ENCODE measurements at places on chromosomes 11 and 22.

DNA sequence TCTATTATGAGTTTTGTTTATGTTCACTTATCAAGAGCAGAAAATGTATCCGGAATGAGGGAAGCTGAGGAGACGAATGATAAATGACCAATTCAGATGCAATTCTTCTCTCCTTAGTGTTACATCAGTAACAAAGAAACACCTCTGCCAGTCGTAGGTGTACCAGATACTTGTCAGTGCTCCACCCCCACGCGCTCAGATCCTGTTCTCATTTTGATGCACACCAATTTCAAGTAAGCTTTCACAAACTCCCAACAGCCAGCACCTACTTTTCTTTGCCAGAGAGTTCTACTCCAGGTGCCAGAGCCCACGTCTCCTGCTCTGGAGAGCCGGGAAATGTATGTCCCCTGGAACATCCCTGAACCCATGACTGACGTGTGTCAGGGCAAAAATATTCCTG, 43.7 kb downstream of the OR8B12 start:
- no peak for DNase-seq

GRCh38 chr11:113308601-113309000, 5.8 kb upstream of the TTC12 start:
- DNase-seq: no peak

- no peak for DNase-seq
Observed at GRCh38 chr11:117701781-117702180, 95.2 kb downstream of the DSCAML1 start.

GRCh38 chr22:19846620-19847344, 7.9 kb downstream of the GNB1L start:
- DNase-seq: no peak

DNA sequence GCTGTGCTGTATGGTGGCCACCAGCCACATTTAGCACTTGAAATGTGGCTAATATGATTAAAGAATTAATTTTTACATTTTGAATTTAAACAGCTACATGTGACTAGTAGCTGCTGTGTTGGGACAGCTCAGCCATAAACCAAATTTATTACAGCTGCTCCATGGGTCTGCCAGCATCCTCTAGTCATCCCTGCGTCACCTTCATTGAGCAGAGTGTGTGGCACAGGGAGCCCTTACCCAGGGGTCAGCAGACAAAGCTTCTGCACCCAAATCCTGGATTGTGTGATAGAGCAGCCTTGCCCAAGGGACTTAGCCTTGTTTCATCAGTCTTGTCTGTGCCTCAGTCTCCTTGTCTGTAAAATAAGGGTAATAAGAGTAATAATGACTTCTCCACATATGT, 19.4 kb upstream of the ACCSL start:
- DNase-seq: no peak

DNA sequence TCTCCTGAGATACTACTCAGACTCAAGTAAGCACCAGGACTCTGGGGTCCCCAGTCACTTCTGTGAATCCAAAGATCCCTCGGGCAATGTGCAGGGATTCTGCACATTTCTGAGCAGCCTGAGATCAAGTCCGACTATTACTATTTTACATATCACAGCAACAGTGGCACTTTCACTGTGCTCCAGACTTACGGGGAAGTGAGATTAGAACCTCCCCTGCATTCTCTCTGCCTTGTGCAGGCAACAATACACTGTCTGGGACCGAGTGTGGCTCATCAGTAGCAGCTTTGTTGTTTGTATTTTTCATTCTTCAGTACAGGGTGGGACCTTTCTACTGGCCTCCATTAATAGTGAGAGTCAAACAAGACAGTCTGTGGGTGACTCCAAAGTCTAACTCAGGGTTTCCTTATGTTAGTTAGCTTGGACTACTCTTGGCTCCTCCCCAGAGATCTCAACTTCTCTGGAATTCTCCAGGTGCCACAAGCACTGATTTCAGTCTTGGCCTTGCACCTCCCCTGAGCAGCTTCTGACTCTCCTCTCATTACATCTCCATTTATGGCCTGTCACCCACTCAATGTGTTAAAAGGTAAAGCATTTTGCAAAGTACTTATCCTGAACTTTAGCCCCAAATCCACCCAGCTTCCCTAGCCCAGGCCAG, 76.2 kb upstream of the TOP3B start:
- no peak for DNase-seq

DNA sequence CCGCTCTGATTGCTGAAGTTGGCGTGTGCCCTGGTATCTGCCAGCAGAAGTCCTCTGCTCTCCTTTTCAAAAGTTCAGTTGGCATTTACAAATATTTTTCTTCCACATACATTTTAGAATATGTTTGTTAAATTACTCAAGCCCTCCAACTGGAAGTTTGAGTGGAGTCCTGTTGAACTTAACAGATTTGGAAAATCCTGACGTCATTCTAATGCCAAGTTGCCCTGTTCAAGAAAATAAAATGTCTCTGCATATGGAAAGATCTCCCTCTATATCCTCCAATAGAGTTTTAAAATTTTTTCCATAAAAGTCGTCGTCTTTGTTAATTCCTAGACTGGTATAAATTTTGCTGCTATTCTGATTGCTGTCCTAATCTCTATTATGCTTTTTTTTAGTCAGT, 3.3 kb downstream of the KCNQ1OT1 start:
- no peak for DNase-seq

- no peak for DNase-seq
Observed at GRCh38 chr11:7077101-7077500, 11.7 kb upstream of the RBMXL2 start.

GRCh38 chr11:100515087-100515486, 172.0 kb upstream of the ARHGAP42 start:
- DNase-seq: no peak

DNA sequence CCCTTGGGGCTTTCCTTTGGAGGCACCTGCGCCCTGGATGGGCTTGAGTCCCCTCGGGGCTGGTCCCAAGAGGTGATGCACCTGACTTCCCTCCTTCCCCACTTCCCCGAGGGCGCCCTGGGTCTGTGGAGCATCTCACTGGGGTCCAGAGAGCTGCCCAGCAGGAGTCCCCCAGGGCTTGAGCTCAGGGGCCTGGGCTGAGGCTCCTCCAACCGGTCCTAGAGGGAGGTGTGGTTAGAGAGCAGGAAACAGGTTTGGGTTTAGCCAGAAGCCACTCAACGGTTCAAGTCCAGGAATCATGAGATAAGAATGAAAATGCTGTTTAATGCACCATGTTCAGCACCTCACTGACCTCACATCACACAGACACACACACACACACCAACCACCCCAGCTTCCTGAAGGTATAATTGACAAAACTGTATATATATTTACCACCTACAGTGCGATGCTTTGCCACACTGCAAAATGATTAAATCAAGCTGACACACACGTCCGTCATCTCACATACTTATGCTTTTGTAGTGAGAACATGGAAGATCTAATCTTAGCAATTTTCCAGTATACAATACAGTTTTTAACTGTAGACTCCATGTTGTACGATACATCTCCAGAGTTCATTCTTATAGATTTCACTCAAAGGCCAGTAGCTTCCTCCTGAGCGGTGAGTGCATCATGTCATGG, 628 bp upstream of the IGLL1 start:
- DNase-seq: no peak

GRCh38 chr11:115611343-115611742, 107.1 kb upstream of the CADM1 start:
- no peak for DNase-seq

- DNase-seq: no peak
Observed at GRCh38 chr11:70526116-70527045, 128.1 kb downstream of the CTTN start.

DNA sequence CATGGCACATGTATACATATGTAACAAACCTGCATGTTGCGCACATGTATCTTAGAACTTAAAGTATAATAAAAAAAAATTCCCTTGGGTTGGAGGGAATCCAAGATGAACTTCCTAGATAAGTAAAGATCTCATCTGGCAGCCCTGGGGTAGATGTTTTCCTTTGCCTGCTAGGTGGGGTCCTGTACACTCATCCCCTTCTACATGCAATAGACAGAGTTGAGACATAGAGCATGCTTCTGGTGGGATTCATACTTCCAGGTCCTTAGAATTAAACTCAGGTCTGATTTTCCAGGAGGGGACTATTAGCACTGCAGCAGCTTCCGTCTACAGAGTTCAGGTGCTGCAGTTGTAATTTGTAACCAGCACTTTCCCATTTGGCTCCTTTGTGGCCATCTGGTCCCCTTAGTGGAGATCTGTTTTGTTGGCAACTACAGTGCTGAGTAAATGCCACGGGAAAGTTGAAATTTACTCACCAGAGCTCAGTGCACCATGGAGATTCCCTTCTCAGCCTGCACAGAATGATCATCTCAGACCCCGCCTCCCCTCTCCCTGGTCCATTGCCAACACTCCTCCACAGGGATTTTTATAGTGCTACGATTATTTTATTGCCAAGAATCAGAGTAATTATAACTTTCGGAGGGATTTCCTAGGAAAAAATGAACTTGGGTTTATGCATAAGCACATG, 220.1 kb upstream of the E2F8 start:
- no peak for DNase-seq

DNA sequence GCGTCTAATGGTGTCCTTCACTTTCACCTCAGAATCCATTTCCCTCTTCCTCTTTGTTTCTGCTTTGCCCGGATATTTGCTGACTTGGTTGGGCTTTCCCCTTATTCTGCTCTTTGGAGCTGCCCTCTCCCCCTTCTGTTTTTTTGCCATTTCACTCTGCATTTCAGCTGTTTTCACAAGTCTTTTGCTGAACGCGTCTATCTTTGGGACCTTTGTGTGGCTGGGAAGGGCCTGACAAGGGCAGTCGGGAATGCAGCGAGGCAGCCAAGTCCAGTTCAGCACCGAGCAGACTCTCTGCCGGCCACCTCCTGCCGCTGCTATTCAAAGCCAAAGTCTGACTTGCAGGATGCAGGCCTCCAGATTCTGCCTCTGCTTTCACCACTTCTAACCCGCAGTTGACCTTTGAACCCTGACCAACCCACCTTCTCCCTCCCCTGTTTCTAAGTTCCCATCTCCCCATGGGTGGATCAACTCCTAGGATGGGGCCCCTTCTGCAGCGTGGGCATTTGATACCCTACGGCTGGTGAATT, 38.2 kb downstream of the FEZ1 start:
- DNase-seq: no peak

DNA sequence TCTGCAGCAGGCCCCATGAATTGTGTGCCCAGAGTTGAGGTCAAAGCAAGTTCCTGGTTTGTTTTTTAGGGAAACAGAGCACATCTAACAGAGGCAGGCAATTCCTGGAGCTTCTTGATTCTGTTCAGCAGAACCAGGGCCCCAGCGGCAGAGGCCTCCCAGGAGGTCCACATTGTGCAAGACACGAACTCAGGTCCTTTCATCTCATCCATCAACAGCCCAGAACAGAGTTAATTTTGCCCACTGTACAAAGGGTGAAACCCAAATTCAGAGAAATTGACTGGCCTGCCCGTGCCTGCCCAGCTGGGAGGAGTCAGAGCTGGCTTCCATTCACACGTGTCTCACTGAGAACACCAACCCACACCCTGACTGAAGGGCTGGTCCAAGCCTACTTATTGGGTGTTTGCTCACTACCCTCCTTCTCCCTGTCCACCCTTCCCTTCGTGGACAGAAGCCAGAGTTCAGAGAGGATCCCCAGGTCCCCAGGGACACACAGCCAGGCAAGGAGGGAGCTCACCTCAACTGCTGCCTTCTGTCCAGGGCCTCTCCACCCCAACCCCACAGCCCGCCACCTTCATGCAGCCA, 607.1 kb downstream of the TBC1D22A start:
- no peak for DNase-seq

GRCh38 chr22:42074132-42074811, at the start of gene PHETA2:
PHETA2 (plus strand) TSS chr22:42074248; CDS start chr22:42077294, 3,046 bp downstream.
- peak; percentile 21 for DNase-seq

DNA sequence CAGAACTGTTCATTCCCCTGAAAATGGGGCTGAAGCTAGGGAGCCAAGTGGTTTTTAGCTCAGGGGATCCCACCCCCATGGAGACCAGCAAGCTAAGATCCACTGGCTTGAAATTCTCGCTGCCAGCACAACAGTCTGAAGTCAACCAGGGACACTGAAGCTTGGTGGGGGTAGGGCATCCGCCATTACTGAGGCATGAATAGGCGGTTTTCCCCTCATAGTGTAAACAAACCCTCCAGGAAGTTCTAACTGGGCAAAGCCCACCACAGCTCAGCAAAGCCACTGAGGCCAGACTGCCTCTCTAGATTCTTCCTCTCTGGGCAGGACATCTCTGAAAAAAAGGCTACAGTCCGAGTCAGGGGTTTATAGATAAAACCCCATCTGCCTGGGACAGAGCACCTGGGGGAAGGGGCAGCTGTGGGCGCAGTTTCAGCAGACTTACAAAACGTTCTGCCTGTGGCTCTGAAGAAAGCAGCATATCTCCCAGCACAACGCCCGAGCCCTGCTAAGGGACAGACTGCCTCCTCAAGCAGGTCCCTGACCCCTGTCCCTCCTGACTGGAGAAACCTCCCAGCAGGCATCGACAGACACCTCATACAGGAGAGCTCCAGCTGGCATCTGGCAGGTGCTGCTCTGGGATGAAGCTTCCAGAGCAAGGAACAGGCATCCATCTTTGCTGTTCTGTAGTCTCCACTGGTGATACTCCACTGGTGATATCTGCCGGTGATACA, 32.7 kb downstream of the GAB4 start:
- no peak for DNase-seq

- DNase-seq: peak; percentile 91
Observed at GRCh38 chr11:128422576-128423370, 164.6 kb downstream of the ETS1 start.

DNA sequence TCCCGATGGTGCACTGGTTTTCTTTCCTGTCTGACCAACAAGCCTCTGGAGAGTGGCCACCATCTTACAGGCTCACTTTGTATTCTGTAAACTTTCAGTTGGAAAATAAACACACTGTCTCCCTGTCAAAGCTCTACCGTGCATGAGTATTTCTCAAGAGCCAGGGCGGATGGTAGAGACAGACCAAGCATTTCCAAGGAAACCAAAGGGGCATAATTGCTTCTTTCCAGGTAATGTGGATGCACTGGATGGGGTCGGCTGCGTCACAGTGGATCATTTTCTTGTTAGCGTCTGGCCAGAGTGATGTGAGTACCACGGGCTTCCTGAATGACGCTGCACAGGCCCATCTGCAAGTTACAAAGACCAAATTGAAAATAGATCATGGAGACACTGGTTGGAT, 5.1 kb upstream of the SEZ6L start:
- DNase-seq: no peak

- peak; percentile 73 for DNase-seq
Observed at GRCh38 chr11:66543263-66544107, 2.4 kb downstream of the ZDHHC24 start.

GRCh38 chr11:33893711-33894397, 2.0 kb upstream of the LMO2 start:
- peak; percentile 89 for DNase-seq

- peak; percentile 86 for DNase-seq
Observed at GRCh38 chr11:36431429-36432092, 78.5 kb downstream of the TRAF6 start.

DNA sequence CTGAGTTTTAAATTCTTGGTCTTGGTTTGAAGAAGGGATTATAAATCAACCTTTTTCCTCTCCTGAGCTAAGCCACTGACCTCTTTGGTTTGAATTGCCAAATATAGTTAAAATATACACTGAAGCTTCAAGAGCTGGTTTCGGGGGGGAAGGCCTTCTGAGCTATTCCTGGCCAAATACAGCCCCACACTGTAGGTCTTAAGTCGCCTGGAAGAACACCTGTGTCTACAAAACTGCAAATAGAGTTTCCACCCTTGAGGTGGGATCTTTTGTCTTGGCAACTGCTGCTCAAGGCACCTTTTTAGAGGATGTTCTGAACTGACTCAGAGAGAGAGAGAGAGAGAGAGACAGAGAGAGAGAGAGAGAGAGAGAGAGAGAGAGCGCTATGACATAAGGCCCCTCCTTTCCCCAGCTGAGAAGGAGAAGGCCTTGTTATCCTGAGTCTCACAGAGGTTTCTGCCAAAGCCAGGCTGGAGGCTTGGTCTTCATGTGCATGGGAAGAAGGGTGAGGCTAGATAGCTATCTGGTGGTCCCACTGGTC, 5.5 kb downstream of the ADM start:
- no peak for DNase-seq
